ENCODE measurements at places on chromosomes 5 and 9. TPM values are rescaled to one million over a fixed set of nuclear protein-coding genes. Genes with fewer than 3 reads are reported as not detected.

The OMD gene
- total RNA-seq = not detected

The GPR21 gene
- total RNA-seq = 17.2 TPM

The ANKRD20A1 gene
- 5.9 TPM for total RNA-seq

The PDE6A gene
- not detected for total RNA-seq

The PFDN1 gene
- total RNA-seq = 50.7 TPM

The C1QTNF2 gene
- 3.4 TPM for total RNA-seq

The OBP2B gene
- total RNA-seq = not detected
